Subcutaneous adipose tissue (tissue), 4 donors: ENCODE measurements at places on chromosomes 3 and 15. TPM values are rescaled to one million over a fixed set of nuclear protein-coding genes. Genes with fewer than 3 reads are reported as not detected.

The TEX55 gene
- not detected for total RNA-seq

The EFHB gene
- total RNA-seq = 1.7 TPM

The TUSC7 gene
- total RNA-seq = not detected

The CACNA2D2 gene
- total RNA-seq = not detected

The SLC38A3 gene
- not detected for total RNA-seq

The MCCC1 gene
- 123 TPM for total RNA-seq

The NTRK3 gene
- 6.6 TPM for total RNA-seq

The GLDN gene
- 44.3 TPM for total RNA-seq
